A549 treated with Hydrocortisone at 1 μM for 4 hours (cell line): ENCODE measurements at places on chromosomes 3 and 15. TPM values are rescaled to one million over a fixed set of nuclear protein-coding genes. Genes with fewer than 3 reads are reported as not detected.

SERP1 gene
- total RNA-seq = 50.5 to 103 TPM (median 94.7 TPM) in 5 replicates

TCAIM gene
- total RNA-seq = 6.7 to 9.2 TPM (median 7.7 TPM) in 5 replicates

BSN gene
- 0.11 to 0.33 TPM (median 0.14 TPM) in 5 replicates for total RNA-seq

STARD5 gene
- 1.1 to 2.1 TPM (median 1.8 TPM) in 5 replicates for total RNA-seq

XCR1 gene
- total RNA-seq = not detected in 5 replicates
